CD4-positive, alpha-beta memory T cell (primary cell): ENCODE measurements at places on chromosomes 3 and 15.

GRCh38 chr3:17038900-17039553 is 154.3 kb downstream of the PLCL2 start:
- no peak for DNase-seq

DNA sequence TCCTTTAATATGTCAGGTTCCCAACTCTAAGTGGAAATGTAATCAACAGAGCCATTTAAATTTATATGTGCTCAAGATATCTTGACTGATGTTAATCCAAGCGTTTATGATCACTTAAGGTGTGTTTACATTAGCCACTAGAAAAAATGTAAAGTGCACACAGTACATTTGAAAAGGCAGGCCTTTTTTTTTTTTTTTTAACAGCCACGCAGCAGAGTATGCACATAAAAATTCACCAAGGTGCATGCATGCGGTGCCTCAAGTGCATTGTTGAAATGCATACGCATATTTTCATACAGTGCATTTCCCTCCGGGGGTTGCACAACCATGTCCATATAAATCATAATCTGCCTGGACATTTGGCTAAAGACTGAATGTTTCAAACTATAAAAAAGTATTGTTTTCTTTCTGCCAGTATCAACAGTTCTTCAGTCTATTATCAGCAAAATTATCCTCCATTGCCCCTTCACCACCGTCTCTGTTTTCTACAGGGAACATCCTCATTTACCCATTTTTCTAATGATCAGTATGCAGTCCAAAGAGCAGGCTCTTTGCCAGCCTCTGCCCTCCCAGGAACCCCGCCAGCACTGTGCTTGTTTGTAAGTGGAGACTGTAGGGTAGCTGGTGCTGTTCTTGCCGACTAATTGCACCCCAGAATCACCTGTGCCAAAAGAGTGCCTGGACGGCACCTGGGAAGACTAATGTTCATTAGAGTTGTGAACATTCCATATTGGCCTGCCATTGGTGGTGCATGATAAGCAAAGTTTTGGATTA is 611.2 kb upstream of the CFAP20DC start:
- DNase-seq: no peak

DNA sequence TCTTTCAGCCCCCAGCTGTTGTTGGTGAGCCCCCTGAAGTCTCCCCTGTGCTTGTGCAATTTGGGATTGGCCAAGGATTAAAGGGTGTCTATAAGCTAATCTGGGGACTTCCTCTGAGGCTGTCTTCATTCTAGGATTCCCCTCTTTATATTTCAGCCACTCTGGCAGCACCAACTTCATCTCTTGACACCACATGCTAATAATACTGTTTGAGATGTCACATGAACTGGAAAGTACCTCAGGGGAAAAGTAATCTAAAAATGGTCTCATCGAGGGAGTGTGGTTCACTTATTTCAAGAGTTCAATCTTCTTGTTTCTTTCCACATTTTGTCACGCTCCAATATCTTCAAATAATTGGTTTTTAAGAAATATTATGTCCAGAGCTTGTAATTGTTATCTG is 279.2 kb upstream of the TMC3 start:
- no peak for DNase-seq

GRCh38 chr15:92643849-92644815 is 11.4 kb downstream of the FAM174B start:
- DNase-seq: no peak

DNA sequence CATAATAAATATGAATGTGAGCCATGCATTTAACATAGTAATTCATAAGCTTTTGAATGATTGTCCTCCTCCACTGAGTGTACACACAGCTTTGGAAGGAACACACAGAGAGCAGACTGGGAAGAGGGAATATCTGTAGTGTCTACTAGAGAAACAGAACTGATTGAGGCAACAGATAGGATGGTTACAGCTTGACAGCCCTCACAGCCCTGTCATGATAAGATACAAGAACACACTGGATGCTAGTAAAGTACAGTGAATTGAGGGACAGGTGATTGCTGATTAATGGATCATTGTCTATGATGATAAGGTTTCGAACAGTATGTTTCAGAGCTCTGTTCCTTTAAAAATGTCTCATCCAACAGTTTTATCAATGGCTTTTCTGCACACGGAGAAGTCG is 383.4 kb upstream of the GBE1 start:
- no peak for DNase-seq

- DNase-seq: no peak
These were observed 109.5 kb downstream of the PGPEP1L start for GRCh38 chr15:98898122-98898521.

- DNase-seq: no peak
These were observed 80.8 kb downstream of the HERC1 start for GRCh38 chr15:63752979-63753378.
